ENCODE measurements at places on chromosomes 7 and 10.

DNA sequence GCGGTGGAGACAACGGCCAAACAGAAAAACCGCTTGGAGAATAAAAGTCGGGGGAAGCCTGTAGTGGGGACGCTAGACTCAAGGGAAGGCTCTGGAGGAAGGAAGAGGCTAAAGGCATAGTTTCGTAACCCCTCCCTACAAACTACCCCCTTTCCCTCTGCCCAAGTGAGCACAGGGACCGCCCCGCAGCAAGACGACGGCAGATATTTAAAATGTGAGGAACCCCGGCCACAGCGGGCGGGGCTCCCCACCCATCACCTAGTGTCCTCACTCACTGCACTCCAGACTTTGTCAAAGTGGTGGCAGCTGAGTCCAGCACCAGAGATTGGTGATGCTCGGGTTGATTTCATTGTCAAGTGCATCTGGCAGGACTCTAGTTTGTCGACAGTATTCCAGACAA, 69.1 kb downstream of the PRKAG2 start:
- no peak for DNase-seq

DNA sequence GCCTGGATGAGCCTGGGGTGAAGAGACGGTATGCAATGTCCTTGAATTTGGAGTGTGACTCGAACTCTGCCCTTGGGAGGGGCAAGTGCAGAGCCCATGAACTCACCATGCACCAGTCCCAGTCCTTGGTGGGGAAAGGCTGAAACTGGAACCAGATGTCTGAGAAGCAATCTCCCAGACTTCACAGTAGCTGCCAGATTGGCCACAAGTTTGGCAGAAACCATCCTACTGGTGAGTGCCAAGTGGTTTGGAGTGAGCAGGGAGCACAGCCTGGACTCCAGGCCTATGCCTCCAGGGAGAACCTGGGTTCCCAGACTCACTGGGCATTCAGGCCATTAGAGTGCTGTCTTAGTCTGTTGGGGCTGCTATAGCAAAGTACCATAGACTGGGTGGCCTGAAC, 99.6 kb upstream of the LYZL1 start:
- DNase-seq = no peak

DNA sequence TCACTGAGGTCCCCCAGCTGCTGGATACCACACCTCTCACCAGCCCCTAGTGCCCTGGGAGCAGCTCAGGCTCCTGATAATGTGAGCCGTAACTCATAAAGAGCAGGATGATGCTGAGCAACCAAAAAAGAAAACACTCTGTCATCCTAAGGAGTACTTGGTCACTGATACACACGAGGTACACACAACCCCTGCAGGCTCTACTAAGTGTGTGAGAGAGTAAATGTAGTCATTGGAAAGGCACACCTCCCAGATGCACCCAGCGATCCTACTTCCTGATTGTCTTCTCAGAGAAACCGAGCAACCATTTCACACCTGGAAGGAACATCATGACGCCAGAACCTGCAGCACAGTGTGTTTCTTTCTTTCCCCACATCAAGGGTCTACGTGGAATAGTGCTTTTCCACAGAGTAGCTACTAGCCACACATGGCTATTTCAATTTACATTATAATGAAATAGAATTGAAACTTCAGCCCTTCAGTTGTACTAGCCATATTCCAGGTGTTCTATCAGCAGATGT, 34.2 kb downstream of the FIGNL1 start:
- DNase-seq = no peak

- DNase-seq = no peak
These were observed 145.7 kb downstream of the REEP3 start for GRCh38 chr10:63666836-63667383.

- peak; percentile 55 for DNase-seq
These were observed 67.9 kb upstream of the PRKCQ start for GRCh38 chr10:6647811-6648526.

DNA sequence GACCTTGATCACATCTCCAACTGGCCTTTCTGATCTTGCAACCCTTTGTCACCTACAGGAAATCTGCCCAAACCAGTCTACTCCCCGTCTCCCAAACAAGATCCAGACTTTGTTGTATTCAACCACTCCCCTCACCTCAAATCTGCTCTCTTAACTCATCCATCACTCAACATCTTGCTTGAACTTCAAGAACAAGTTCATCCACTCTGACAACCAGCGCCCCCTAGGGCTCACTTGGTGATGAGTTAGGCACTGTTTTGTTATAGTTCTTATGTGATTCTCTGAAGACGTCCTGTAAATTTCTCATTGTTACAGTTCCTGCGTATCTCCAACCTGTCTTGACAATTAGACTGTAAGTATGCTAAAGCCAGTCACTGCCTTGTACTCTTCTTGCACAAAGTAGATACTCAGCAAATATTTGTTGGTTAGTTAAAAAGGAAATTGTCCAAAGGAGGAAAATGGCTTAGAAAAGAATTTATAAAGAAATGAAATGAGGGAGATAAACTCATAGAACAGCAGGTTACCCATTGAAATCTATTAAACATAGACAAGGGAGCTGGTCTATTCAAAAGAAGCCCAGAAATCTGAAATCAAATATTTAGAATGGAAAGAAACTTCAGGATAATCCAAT, 5.3 kb downstream of the FRMD4A start:
- DNase-seq = peak; percentile 19

DNA sequence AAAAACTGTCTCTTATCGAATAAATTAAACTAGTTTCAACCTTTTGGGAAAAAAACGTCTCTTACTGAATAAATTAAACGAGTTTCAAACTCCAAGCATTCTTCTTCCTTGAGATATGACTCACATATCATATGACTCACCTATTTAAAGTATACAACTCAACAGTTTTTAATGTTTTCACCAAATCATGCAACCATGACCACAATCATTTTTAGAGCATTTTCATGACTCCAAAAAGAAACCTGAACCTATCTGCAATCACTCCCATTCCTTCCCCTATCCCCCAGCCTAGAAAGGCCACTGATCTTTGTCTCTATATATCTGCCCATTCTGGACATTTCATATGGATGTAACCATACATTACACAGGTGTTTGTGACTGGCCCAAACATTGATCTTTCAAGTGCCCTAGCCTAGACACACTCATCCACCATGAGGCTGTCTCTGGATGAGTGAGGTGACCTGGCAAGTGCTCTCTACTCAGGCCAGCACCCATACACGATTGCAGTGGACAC, 115.3 kb downstream of the PIP4K2A start:
- DNase-seq = no peak

GRCh38 chr7:132250480-132251326, 325.6 kb downstream of the PLXNA4 start:
- no peak for DNase-seq

DNA sequence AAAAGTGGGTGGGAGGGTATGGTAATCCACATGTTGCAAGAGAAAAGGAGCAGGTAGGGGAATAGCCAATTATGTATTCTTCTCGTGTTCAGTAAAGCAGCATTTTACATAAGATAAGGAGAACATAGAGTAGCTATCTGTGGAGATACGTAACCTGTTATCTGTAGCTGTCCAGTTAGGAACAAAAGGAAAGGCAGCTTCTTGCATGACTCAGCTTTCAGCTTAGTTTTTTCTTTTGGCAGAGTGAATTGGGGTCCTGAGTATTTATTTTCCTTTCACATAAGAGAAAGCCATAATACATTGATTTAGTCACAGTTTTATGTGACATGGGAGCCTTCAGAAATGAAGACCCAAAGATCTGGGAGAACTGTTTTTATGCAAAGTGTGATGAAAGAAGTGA, 116.7 kb upstream of the IMMP2L start:
- DNase-seq = no peak

DNA sequence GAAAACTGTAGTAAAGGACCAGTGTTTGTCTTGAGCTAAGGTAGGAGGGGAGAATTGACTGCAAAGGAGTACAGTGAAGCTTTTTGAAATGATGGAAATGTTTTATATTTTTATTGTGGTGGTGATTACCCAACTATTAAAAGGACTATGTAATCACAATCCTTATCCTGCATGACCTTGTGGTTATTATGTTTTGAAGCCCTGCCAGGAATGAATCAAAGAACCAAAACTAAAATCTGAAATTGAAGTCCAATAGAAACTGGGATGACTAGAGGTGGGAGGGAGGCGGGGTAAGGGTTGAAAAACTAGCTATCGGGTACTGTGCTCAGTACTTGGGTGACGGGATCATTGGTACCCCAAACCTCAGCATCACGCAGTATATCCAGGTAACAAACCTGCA, 8.2 kb downstream of the CCDC7 start:
- DNase-seq = no peak

GRCh38 chr7:117873310-117874190, at the start of gene CTTNBP2:
Gene CTTNBP2, minus strand, starts transcription at chr7:117873441. Its CDS starts 26 bp downstream, at chr7:117873415.
- DNase-seq = no peak
